ENCODE measurements at places on chromosomes 7 and 10.

- no peak for DNase-seq
Observed at GRCh38 chr10:676178-676577, 13.3 kb downstream of the DIP2C start.

DNA sequence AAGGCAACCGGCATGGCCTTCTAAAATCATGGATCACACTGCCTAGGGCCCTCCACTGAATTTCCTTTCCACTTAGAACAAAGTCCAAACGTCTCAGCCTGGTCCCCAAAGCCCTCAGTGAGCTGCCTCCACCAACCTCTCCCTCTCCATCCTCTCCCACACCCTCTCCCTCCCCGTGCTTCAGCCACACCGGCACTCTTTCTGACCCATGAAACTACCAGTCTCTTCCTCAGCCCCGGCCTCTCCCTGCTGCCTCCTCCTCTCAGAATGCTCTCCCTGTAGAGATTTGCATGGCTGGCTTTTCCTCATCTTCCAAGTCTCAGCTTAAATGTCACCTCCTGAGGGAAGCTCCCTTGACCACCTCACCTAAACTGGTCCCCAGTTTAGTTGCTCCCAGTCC, 219.0 kb upstream of the ZMIZ1 start:
- no peak for DNase-seq

GRCh38 chr10:94357193-94357592, 5.5 kb downstream of the NOC3L start:
- DNase-seq, result no peak

DNA sequence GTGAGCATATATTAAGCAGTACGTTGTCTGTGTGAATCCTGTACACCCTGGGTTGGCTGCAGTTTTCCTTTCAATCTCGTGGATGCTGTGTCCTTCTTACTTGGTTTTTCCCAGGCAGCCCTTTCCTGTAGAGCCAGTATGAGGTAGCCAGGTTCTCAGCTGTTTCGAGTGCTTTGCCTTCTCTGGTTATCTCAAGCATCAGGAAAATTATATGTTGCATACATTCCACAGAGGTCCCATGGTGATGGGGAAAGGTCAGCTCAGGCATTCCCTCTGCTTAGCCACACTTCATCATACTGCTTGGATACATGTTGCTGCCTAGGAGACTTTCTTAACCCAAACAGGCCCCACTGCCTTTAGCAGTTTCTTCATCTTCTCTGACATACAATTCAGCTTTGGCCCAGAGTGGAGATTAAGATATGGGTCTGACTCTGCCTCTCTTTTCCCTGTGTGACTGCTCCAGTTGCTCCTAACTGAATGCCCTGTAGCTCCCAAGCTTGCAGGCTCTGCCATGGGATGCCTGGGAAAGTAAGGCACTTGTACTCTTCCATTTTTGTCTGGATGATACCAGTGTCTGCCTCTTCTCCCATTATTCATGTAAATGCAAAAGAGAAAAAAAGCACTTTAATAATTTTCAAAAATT, 11.3 kb downstream of the GNAI1 start:
- no peak for DNase-seq

DNA sequence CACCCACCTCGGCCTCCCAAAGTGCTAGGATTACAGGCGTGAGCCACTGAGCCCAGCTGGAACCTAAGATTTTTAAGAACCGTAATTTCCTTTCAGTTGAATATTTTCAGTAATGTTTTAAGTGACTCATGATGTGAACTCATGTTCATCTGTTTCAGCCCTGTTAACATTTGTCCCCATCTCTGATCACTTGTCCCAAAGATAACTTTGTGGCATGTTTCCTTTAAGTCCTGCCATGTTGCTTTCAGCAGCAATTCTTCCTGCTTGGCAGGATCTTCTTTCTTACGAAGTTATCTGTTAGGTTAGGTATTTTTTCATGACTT, 19.3 kb downstream of the ZRANB1 start:
- no peak for DNase-seq

GRCh38 chr10:13659887-13660550, 73.3 kb downstream of the PRPF18 start:
- DNase-seq, result no peak

DNA sequence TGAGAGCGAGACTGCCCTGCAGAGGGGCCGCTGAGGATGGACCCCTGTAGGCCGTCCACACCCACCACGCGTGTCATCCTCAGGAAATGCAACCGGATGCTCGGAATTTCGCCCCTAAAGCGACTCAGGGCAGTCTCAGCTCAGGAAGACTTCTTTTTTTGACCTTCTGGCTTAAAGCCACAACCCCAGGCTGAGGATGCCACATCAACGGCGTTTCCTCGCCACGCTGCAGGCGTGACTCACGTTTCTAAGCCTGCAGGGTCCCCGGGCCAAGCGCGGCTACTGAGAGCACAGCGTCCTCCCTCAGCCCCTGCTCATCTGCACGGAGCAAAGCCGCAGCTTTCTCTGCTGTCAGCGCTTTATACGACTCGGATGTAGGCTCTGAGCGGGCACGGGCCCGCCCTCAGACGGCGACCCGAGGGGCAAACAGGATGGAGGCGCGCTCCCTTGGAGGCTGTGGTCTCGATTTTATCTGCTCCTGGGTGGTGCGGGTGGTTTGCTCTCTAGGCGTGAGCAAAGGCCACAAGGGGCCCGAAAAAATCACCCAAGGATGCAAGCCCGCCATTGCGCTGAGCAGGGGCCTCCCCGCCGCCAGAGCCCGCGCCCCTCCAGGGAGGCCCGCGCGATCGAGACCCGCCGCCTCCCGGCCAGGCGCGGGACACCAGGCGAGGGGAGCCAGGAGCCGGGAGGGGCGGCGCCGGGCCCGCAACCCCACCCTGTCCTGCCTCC, 726 bp upstream of the INSIG1 start:
- DNase-seq, result no peak

- no peak for DNase-seq
Observed at GRCh38 chr10:132466520-132467463, 69.8 kb downstream of the PWWP2B start.

GRCh38 chr10:60940446-60940845, 3.5 kb downstream of the RHOBTB1 start:
- no peak for DNase-seq

GRCh38 chr10:8829592-8829991, 775.1 kb downstream of the GATA3 start:
- no peak for DNase-seq

DNA sequence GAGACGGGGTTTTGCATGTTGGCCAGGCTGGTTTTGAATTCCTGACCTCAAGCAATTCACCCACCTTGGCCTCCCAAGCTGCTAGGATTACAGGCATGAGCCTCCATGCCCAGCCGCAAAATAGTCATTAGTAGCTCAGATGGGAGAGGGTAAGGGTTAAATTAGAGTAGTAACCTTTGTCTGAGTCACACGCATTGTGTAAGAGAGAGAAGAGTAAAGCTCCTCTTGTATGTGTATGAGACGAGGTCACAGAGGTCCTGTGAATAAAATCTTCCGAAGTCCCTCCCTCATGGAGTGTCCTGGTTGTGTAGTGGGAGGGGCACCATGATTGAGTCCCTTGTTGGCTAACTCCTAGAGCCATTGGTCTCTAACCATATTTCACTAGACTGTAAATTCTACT, 85.2 kb upstream of the CDC14C start:
- no peak for DNase-seq

GRCh38 chr10:86775056-86775869, 18.8 kb downstream of the BMPR1A start:
- DNase-seq, result no peak

DNA sequence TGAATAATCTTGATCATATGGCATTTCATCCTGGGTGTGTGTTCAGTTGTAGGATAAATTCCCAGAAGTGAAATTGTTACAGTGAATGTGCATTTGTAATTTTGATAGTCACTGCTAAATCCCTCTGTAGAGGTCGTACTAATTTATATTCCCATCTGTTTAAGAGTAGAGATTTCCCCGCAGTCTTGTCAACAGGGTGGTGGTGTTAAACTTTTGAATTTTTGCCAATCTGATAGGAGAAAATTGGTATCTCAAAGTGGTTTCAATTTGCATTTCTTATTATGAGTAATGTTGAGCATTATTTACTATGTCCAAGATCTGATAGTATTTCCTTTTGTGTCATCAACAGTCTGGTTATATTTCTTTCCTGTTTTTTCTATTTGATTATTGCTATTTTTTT, 101.7 kb downstream of the AUTS2 start:
- DNase-seq, result no peak

DNA sequence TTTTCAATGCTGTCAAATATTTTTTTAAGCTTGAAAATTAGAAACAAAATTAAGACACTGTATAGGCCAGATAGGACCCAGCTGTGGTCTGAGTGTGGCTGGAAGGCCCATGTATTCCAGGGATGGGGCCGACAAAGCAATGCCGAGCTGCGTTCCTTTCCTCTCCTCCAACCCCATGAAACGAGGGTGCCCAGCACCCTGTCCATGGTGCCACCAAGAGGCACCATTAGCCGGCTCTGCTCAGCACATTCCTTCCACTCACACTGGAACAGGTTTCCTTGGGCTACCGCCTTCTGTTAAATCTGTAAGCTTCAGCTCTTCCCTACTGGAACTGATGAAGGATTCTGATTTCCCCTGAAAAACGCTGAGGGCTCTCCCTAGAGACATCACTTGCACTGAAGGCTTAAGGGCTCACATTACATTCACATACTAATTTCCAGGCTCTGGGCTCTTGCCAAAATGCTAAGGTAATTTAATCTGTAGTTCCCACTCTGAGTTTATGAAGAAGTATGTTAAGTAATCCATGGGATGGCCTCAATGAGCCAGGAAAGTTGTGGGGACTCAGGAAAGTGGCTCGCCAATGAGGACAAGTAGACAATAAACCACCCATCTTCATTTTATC, 73.7 kb upstream of the CAMK2B start:
- DNase-seq, result peak; percentile 17

- no peak for DNase-seq
Observed at GRCh38 chr10:815338-816090, 116.0 kb downstream of the LARP4B start.

- peak; percentile 53 for DNase-seq
Observed at GRCh38 chr7:26199301-26200037, 1.1 kb downstream of the HNRNPA2B1 start.

- peak; percentile 66 for DNase-seq
Observed at GRCh38 chr10:124388823-124389612, 29.7 kb downstream of the OAT start.

DNA sequence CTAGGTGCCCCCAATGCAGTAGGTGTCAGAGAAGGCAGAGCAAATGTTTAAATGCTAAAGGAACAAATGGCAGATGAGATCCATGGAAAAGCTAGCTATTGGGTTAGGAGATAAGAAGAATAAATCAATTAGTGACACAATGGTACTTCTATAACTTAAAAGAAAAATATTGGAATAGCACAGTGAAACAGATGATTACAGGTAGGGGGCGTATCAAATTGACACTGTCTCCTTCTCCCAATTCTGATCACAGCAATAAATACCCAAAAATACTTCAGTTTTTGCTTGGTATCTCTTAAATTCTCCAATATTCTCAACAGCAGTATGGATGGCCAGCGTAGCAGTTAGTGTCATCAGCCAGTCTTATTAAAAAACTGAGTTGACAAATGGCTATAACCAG, 5.2 kb downstream of the FRA10AC1 start:
- DNase-seq, result no peak

- DNase-seq, result no peak
Observed at GRCh38 chr7:129568240-129568639, 43.3 kb upstream of the NRF1 start.

GRCh38 chr10:78570633-78571235, 498.0 kb upstream of the ZMIZ1 start:
- DNase-seq, result no peak

DNA sequence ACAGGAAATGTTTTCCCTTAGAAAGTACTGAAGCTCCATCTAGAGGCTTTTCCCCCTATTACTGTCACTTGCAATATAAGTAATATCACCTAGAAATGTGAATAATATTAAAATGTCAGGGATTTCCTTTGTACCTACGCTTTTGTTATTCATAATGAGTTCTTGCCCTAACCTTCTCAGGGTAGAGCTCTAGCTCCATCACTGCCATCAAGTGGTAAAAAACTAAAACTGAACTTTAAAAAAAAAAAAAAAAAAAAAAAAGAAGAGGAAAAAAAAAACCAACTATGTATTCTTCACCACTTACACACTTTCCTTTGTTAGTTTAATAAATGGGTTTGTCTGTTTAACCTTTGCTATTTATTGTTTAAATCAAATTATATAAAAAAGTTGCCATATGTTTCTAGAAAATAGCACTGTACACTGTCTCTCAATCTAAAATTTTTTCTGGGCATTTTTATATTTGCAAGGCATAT, 49.9 kb downstream of the DNAJC1 start:
- DNase-seq, result peak; percentile 10

DNA sequence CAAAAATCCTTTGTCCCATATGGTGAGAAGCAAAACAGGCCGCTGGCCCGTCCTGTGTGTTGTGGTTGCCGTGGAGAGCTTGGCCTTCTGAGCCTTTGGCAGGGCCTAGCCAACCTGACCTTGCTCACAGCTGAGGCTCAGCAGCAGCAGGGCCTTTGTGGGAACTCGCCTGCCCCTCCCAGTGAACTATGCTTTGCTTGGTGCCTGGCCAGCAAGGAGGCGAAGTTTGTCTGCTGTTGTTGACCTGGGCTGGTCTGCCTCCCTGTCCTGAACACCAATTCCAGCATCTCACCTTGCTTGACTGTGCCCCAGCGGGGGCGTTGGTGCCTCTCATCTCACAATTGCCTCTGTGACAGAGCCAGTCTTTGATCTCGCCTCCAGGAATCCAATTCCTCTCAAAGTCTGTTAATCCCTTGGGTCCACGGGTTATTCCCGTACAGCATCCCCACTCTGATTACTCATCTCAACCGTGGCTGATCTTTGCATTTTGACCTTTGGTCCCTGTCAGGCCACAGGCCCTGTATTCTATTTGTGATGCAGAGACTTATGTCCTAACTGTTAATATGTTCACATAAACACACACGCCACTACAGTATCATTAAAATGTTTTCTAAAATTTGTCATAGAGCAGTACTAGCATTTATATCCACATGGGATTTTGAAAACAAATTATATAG, 22.6 kb downstream of the EPDR1 start:
- no peak for DNase-seq

GRCh38 chr7:55276572-55277295, 88.4 kb upstream of the LANCL2 start:
- no peak for DNase-seq

GRCh38 chr10:64408391-64409183, 887.4 kb downstream of the REEP3 start:
- DNase-seq, result no peak

GRCh38 chr7:4037308-4037707, 644.8 kb upstream of the FOXK1 start:
- no peak for DNase-seq

DNA sequence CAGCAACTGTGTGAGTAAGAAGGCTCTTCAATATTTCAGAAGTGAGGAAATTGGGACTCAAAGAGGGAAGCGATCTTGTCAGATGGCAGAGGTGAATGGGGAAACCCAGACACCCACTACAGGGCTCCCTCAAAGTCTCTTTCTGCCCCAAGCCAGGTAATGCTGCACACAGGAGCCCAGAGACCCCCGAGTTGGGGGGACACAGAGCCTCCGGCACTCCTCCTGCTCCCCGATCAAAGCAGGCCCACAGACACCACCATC, 139.4 kb downstream of the TNS3 start:
- no peak for DNase-seq

DNA sequence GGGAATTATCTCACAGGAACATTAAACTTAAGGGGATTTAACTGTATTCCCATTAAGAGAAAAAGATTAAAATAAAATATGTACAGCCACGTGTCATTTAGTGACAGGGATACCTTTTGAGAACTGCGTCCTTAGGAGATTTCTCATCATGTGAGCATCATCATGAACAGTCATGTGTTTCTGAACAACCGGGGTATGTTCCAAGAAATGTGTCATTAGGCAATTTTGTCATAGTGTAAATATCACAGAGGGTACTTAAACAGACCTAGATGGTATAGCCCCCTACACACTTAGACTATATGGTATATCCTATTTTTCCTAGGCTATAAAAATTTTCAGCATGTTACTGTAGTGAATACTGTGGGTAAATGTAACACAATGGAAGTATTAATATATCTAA, 840.3 kb downstream of the CNTNAP2 start:
- DNase-seq, result peak; percentile 43

Measured in DMS153 (cell line).